ENCODE measurements at places on chromosomes 11 and 22.

- DNase-seq, result no peak
These were observed 66.2 kb upstream of the CCND1 start for GRCh38 chr11:69574608-69575255.

GRCh38 chr11:65573391-65574079 is 1.2 kb downstream of the FAM89B start:
- no peak for DNase-seq

GRCh38 chr11:121582296-121582695 is 129.5 kb upstream of the SORL1-AS1 start:
- no peak for DNase-seq

GRCh38 chr11:7651140-7651551 is 22.2 kb downstream of the CYB5R2 start:
- peak; percentile 27 for DNase-seq

DNA sequence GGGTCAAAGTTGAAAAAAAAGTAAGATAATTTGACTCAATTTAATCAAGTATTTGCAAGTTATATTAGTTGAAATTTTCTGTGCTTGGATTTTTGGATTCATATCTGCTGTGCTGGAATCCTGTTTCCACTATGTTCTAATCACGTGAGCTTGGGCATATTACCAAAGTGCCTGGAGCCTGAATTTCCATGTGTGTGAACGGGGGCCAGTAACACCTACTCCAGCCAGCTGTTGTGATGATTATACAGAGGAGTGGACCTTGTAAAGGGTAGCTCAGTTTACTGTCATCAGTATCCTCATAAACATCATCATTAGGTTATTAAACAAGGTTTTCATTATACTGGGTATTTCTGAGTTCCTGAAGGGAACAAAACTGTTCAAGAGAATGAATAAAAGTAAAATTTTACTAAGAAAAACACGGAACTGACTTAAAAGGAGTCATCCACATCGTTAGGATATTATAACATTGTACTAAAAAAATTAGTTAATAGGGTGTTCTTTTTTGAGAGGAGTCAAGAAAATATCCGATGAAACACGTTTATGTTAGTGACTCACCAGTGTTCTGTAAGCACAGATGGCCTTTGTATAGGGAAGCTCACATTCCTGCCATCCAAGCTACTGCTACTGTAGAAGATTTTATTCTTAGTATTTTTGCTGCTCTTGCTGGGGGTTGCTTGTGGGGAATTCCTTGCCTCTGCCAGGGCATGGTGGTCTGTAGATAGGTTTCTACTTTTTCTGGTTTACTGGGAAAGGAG is 144.1 kb downstream of the ARHGAP42 start:
- peak; percentile 64 for DNase-seq

Measured in fibroblast of skin of scalp (primary cell).